ENCODE measurements at places on chromosomes 5 and 9.

DNA sequence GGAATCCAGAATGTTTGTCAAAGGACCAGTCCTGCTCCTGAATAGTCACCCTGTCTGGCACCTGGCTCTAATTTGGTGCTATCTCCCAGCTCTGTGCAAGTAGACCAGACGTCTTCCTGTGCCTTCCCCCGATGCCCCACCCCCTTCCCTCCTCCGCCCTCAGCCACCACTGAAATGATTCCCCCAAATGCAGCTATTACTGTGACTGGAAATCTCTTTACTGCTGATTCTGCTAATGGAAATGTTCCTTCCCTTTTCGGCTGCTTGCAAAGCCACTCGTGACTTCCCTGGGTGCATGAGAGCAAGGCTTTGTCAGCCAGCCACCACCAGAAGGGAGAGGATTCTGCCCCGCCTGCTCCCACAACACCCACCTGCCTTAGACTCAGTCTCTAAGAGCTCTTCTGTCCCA, 11.4 kb downstream of the ASTN2 start:
- DNase-seq: no peak

GRCh38 chr5:639584-640213, 27.6 kb downstream of the CEP72 start:
- no peak for DNase-seq

GRCh38 chr5:175620527-175620926, 37.3 kb upstream of the HRH2 start:
- DNase-seq: no peak

DNA sequence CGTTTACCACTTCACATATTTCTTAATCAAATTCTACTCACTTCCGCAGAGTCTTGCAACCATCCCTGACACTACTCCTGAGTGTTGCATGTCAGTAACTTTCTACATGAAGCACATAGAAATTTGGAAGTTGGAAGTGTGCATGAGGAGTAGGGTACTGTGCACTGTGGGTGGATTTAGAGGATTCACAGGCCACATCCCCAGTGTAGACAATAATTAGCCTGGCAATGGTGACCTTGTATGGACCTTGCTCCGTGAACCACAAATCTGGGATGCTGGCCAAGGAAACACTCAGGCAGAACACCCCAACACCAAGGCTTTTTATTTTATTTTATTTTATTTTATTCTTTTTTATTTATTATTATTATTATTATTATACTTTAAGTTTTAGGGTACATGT, 25.5 kb downstream of the CTSL start:
- no peak for DNase-seq

GRCh38 chr5:3517348-3517747, 78.3 kb upstream of the IRX1 start:
- no peak for DNase-seq

DNA sequence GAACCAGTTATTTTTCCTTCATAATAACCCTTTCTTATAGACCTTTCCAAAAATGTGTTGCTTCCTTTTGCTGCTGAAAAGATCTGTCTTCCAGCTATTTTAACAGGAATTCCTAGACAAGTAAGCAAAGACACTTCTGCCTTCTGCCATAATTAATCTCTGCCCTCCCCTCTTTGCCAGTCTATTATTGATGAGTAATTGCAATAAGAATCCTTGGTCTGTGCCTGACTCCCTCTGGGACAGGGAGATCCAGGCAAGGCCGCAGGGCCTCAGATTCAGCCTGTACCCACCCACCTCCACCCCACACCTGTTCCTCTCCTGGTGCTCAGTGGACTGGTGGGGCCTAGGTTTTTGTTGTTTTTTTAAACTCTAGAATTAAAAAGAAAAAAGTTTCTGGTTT, 8.3 kb downstream of the FOXD1 start:
- DNase-seq: no peak

DNA sequence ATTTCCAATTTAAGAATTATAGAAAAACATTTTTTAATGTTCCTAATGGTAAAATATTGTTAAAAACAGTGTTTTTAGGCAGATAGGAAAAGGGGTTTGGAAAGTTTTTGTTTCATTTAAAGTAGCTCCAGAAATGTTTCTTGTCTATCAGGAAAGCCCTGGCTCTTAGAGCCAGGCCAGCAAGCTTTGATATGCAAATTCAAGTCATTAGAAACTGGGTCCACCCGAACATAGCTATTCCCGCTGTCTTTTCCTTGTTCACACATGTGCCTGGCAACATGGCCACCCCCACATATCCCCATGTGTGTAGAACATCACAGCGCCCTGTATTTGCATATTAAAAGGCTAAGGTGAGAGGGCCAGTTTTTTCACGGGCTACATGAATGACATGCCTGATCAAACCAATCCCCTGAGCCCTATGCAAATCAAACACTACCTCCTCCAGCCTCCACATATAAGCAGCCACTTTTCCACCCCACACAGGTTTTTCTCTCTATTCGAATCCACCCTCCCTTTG, 925.3 kb upstream of the CDH10 start:
- no peak for DNase-seq

- DNase-seq: no peak
Observed at GRCh38 chr5:6359555-6360322, 18.6 kb downstream of the MED10 start.

DNA sequence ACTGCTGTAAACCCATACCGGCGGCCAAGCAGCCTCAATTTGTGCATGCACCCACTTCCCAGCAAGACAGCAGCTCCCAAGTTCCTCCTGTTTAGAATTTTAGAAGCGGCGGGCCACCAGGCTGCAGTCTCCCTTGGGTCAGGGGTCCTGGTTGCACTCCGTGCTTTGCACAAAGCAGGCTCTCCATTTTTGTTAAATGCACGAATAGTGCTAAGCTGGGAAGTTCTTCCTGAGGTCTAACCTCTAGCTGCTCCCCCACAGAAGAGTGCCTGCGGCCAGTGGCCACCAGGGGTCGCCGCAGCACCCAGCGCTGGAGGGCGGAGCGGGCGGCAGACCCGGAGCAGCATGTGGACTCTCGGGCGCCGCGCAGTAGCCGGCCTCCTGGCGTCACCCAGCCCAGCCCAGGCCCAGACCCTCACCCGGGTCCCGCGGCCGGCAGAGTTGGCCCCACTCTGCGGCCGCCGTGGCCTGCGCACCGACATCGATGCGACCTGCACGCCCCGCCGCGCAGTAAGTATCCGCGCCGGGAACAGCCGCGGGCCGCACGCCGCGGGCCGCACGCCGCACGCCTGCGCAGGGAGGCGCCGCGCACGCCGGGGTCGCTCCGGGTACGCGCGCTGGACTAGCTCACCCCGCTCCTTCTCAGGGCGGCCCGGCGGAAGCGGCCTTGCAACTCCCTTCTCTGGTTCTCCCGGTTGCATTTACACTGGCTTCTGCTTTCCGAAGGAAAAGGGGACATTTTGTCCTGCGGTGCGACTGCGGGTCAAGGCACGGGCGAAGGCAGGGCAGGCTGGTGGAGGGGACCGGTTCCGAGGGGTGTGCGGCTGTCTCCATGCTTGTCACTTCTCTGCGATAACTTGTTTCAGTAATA, at the start of gene FXN:
FXN (plus strand) TSS at position 315 of the 871 bp plus-strand sequence; CDS start at position 346, 31 bp downstream.
- DNase-seq: peak; percentile 47

DNA sequence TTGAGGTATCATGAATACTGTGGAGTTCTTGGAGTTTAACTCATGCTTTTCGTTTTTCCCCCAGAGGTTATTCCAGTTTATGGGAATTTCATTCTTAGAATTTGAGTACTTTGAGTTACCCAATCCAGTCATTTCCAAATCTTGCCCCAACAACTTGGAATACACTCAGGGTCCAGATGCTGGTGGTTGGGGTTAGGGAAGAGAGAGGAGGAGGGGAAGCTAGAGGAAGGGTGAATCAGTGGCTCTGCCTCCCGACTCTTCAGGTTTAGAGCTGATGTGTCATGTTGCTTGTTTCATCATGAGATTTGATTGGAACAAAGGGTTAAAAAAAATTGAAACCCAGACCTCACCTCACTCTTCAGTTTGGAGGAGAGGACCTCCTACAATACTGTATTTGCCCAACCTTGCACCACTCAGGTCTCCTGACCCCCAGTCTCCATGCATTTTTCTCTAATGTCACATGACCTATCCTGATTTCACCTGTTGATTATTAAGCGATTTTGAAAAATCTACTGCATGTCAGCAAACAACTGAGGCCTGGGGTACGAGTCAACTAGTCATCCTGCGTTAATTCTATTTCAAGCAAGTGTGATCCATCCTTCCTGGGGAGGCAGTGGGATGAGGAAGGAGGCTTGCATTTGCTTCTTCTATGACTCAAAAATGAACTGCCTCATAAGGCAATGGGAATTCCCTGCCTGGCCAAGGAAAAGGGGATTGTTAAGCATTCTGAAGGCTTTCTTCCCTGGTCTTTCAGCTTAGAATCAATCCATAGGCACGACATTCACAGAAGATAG, 6.2 kb upstream of the SLC1A3 start:
- DNase-seq: peak; percentile 89

- DNase-seq: no peak
Observed at GRCh38 chr9:72188232-72188631, 39.0 kb downstream of the GDA start.

DNA sequence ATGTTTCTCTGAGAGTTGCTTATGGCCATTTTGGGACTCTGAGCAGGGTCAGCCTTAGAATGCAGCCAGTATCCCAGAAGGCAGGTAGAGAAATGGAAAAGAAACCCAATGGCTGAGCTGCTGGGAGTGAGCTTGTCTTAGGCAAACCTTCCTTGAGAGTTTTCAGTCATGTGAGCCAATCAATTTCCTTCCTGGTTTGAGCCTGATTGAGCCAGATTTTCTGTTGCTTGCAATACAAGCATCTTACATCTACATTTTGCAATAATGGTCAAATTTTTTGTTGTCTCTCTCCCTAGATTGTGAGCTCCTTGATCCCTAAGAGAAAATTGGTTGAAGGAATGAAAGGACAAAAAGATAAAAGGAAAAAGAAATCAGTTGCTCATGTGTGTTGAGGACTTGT, 155.3 kb downstream of the SNX18 start:
- DNase-seq: no peak

DNA sequence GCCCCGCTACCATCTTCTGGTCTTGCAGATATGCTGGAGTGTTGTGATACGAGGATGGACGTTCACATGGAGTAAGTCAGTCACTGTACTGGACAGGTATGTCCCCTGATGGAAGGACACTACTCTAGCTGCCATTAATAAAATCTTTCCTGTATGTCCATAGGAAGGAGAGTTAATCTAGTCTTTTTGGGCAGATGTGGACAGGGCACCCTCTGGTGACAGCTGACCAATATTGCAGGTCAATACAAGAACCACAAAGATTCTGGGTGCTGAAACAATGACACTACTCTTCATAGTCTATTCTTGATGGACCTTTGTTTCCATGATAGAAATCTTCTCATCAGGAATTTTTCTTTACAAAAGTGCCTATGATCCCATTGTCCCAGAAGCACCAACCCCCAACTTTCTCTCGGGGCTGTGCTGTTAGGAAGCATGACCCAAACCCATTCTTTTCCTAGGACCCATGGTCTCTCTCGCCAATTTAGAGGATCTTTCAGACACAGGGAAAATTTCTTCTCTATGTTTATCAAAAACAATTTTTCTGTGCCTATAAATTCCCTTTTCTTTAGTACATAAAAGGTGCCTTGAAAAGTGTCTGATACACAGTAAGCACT, 376.9 kb downstream of the DTWD2 start:
- DNase-seq: no peak

- DNase-seq: no peak
Observed at GRCh38 chr9:117772960-117773359, 68.8 kb downstream of the TLR4 start.

GRCh38 chr9:20271723-20272122, 350.6 kb downstream of the MLLT3 start:
- no peak for DNase-seq

- no peak for DNase-seq
Observed at GRCh38 chr5:149627070-149627469, 45.8 kb downstream of the ARHGEF37 start.

GRCh38 chr5:81768935-81769452, 18.1 kb upstream of the SSBP2 start:
- peak; percentile 64 for DNase-seq

All from fibroblast of skin of left biceps (primary cell).